SJCRH30 (cell line): ENCODE measurements at places on chromosomes 12 and 14. TPM values are rescaled to one million over a fixed set of nuclear protein-coding genes. Genes with fewer than 3 reads are reported as not detected.
A peak's percentile ranks its signal among the peaks of the same experiment; 100 is the strongest.

OVCH1 gene
- total RNA-seq: 0.45 and 0.76 TPM in 2 replicates

NFATC4 gene
- total RNA-seq: 33.3 and 39.3 TPM in 2 replicates

CLEC12A gene
- total RNA-seq: not detected in 2 replicates

CFL2 gene
- total RNA-seq: 197 and 233 TPM in 2 replicates

DAD1 gene
- 225 and 241 TPM in 2 replicates for total RNA-seq

CCDC197 gene
- not detected in 2 replicates for total RNA-seq

DNA sequence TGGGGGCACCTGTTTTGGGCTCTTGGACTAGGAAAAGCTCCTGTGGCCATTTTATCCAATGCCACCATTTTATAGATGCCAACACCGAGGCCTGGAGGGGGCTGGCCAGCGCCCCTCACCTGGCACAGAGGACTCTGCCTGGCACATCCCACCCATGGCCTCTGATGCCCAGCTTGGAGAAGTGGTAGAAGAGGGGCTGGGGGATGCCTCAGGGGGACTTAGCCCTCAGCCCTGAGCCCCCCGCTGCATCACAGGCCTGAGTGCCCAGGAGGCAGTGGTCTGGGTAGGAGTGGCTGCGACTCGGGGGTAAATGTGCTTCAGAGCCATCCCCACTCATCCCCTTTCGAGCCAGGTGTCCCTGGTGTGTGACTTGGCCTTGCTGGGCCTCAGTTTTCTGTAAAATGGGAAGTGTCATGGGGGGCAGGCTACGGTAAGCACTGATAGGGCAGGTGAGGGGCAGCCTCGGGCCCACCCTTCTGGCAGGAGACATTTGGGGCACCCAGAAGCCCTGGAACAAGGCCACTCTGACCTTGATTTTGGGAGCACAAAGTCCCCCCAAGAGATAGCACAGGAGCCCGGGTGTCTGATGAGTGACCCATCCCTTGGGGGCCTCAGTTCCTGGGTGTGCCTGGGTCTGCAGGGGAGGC is 22.5 kb downstream of the SH2B3 start:
- no peaks in the 10 kb centered on the region for H3K27me3 ChIP-seq
- no peak overlapping the region for H3K4me3 ChIP-seq
- no peaks in the 10 kb centered on the region; the same call in 1 of the 2 replicates for H3K36me3 ChIP-seq
- no peak for DNase-seq
- H3K4me1 ChIP-seq: no peaks in the 10 kb centered on the region
- H3K27ac ChIP-seq: no peak overlapping the region

GRCh38 chr14:76490735-76491134 is 114.8 kb downstream of the ESRRB start:
- H3K27me3 ChIP-seq: no peaks in the 10 kb centered on the region
- no peak overlapping the region for H3K4me3 ChIP-seq
- no peaks in the 10 kb centered on the region for H3K36me3 ChIP-seq
- peaks cover 38% of the 10 kb centered on the region for H3K4me1 ChIP-seq
- peak overlapping the region; percentile 43; the same call in 1 of the 2 replicates for H3K27ac ChIP-seq

DNA sequence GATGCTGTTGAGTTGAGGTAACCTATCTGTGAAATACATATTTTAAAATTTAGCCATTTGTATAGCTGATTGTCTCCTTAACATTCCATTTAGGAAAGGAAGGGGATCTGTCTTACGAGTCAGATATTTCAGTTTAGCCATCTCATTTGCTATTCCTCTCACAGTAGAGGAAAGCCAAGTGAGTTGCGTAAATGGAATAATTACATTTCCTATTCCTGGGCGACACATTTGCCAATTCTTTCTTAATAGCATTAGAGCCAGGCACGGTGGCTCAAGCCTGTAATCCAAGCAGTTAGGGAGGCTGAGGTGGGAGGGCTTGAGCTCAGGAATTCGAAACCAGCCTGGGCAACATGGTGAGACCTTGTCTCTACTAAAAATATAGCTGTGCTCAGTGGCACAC is 116.3 kb downstream of the TMX1 start:
- no peaks in the 10 kb centered on the region for H3K27me3 ChIP-seq
- H3K27ac ChIP-seq: no peak overlapping the region
- no peaks in the 10 kb centered on the region for H3K4me1 ChIP-seq

- H3K4me1 ChIP-seq: no peaks in the 10 kb centered on the region
- DNase-seq: no peak
- no peak overlapping the region for H3K4me3 ChIP-seq
- no peaks in the 10 kb centered on the region for H3K36me3 ChIP-seq
- H3K27ac ChIP-seq: no peak overlapping the region
Measured at GRCh38 chr12:18340786-18341185, 79.5 kb downstream of the PIK3C2G start.

DNA sequence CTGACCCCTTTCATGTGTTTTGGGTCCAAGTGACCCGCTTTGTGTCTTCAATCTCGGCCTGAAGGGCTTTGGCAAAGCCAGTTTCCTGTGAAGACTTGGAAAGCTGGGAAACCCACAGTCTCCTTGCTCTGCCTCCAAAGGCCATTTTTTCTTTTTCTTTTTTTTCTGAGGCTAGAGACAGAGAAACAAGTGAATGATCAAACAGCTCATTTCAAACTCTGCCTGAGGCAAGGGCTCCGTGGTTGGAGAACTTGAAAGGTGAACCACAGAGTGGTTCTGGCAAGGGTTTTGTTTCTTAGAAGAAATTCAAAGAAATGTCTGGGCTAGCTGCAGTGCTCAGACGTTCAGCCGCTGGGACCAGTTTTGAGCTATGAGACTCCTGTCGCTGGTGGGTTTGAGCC is 62.7 kb downstream of the ERH start:
- H3K36me3 ChIP-seq: no peaks in the 10 kb centered on the region
- H3K27ac ChIP-seq: no peak overlapping the region

DNA sequence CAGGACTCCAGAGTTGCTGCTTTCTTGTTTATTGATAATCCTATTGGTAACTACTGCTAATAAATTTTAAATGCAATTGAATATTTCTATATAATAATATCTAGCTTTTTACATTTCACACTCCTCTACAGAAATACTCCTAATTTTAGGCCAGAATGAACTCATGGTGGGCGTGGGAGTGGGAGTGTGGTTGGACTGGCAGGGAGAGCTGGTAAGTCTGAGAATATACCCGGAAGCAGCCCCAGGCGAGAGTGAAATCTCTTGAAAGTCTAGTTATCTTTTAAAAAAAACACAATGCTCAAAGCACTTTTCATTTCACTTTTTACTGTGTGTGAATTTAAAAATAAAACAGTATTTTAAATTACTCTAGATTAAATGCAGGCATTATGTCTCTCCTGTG is 4.7 kb downstream of the TMEM263 start:
- no peak for DNase-seq
- no peaks in the 10 kb centered on the region for H3K27me3 ChIP-seq
- H3K4me1 ChIP-seq: peaks cover 3% of the 10 kb centered on the region; the same call in 1 of the 2 replicates
- 0 out of 2 replicates have a peak, but pooled peaks cover 2% of the 10 kb centered on the region for H3K36me3 ChIP-seq
- H3K4me3 ChIP-seq: no peak overlapping the region
- no peak overlapping the region for H3K27ac ChIP-seq

DNA sequence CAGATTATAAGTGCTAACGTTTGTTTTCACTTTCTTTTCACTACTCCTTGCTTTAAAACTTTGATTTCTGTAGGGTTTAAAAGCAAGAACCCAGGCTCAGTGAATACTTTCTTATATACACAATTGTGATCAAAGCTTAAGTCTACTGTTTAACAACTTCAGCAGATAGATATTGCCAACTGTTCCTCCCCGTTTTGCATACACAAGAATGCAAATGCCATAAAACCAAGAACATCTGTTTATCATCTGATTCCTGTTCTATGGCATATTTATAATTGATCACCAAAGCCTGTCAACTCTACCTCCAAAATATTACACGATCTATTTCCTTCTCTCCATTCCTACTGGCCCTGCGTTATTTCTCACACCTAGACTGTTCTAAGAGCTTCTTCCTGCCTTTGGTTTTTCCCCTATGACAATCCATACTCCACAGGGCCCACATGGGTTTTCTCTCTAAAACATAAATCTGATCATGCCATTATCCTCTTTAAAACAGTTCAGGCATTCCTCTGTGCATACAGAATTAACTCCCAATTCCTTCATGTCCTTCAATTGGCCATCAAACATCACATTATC is 15.9 kb downstream of the MED13L start:
- H3K27me3 ChIP-seq: no peaks in the 10 kb centered on the region
- no peaks in the 10 kb centered on the region for H3K4me1 ChIP-seq
- H3K4me3 ChIP-seq: no peak overlapping the region
- H3K27ac ChIP-seq: no peak overlapping the region

- no peaks in the 10 kb centered on the region for H3K36me3 ChIP-seq
- H3K27me3 ChIP-seq: no peaks in the 10 kb centered on the region
- DNase-seq: no peak
- no peak overlapping the region for H3K4me3 ChIP-seq
- H3K27ac ChIP-seq: no peak overlapping the region
- no peaks in the 10 kb centered on the region for H3K4me1 ChIP-seq
Measured at GRCh38 chr14:56647493-56647892, 67.9 kb downstream of the TMEM260 start.

GRCh38 chr12:24537083-24537860 is 411.6 kb downstream of the BCAT1 start:
- no peaks in the 10 kb centered on the region for H3K4me1 ChIP-seq
- no peaks in the 10 kb centered on the region for H3K27me3 ChIP-seq
- H3K4me3 ChIP-seq: no peak overlapping the region
- no peak overlapping the region for H3K27ac ChIP-seq
